ENCODE measurements at places on chromosomes 11 and 22.

- DNase-seq, result no peak
Measured at GRCh38 chr11:120613264-120614226, 102.0 kb downstream of the GRIK4 start.

DNA sequence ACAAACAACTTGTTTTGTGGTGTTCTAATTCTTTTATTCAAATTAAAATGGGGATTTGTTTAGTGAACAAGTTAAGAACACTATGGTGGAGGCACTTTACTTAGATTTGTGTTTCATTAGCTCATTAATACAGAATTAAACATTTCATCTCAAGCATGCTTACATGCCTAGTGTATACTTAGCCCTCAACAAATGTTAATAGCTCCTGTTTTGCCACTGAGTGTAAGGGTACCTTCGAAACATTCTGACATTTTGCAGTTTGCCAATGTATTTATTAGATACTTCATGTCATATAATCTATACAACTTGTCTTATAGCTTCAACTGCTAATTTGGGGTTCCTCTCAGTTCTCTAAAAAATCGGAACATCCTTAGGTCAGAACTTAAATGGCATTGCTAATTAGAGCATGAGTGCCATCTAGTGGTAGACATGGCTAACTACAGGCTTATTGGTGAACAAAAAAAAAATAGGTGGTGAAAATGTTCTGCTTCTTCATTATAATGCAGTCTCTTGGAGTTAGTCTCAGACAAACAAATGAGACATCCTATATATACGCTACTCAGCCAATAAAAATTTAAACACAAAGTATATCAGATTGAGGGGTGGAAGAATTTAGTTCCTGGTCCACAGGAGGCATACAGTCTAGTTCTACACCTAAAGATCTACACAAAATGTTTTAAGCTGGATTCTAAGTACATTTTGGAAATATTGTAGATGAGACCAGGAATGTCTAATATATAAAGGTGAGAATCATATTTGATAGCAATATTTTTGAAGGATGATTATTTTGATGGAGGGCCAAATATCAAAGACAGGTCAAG lies 4.9 kb upstream of the CNTN5 start:
- DNase-seq, result no peak

DNA sequence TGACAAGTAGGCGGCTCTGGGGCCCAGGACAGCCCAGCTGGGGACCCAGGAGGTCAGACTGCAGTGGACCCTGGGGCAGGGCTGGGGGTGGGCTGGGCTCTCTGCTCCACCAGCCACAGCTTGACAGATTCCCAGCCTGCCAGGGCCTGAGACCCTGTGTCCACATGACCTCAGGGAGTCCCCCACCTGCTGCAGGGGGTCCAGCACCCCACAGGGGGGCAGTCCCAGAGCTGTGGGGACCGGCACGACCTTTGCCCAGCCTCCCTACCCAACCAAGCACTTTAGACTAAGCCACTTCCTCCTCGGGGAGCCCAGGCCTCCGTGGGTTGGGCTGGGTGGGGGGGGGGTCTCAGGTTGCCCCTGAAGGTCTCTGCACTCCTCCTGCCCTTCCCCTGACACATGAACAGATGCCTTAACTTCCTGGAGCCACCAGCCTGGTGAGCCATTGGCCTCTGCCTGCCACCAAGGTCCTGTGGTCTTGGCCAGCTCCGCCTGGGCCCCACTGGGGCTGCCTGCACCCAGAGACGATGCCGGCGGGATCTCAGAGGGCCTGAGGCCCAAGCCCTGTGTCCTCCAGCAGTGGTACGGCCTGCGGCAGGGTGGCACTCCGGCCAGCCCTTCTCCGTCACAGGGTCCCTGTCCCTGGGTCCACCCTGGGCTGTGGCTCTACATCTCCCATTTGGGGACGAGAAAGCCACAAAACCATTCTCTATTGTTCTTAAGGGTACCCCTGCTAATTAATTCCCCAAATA lies 3.4 kb downstream of the CCDC188 start:
- no peak for DNase-seq

GRCh38 chr11:29389793-29390192 lies 627.0 kb downstream of the KCNA4 start:
- DNase-seq, result no peak

DNA sequence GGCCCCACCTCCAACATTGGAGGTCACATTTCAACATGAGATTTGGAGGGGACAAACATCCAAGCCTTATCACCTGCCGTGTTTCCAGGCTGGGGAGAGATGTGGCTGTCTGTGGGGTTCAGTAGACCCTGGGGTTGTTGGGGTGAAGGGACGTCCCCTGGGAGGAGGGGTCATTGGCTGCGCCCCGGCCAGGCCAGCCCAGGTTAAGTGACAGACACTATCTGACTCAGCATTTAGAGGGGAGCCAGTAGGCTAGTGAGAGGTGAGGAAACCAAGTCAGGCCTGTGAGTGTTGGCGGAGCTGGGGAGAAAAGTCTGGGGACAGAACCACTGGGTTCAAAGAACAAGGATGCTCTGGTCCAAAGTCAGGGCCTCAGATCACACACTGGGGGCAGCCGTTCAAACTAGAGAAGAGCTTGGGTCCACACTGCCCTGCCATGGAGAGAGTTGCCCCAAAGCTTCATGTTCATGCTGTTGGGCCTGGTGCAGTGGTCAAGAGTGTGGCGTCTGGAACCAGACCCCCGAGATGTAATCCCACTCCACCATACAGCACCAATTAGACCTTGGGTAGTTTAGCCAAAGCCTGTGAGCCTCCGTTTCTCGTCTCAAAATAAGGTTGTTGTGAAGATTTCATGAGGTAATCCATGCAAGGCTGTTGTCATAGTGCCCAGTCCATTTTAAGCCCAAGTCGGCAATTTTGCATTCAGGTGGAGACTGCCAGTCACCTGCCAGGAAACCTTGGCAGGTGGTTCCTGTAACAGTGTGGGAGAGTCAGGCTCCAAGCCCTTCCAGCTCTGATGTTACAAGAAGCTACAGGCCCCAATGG lies 1289.6 kb downstream of the TBC1D22A start:
- DNase-seq, result no peak

- DNase-seq, result no peak
Measured at GRCh38 chr11:62974848-62975522, 9.8 kb downstream of the SLC22A6 start.

DNA sequence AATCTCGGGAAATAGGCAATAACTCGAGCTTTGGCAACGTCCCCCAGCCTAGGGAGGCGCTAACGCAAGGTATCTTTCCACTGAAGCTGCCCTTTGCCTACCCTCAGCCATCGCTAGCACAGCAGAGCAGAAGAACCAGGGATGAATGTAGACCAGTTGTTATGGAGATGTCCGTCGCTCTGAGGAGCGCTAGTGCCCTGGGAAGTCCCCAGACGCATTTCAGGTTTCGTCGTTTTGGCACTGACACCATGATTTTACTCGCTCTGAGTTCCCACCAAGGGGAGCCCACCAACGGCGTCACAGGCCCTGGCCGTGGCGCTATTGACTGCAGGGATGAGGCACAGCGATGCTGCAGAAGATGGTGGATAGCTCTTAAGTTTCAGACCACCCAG lies 22.7 kb upstream of the BDNF start:
- DNase-seq, result no peak

DNA sequence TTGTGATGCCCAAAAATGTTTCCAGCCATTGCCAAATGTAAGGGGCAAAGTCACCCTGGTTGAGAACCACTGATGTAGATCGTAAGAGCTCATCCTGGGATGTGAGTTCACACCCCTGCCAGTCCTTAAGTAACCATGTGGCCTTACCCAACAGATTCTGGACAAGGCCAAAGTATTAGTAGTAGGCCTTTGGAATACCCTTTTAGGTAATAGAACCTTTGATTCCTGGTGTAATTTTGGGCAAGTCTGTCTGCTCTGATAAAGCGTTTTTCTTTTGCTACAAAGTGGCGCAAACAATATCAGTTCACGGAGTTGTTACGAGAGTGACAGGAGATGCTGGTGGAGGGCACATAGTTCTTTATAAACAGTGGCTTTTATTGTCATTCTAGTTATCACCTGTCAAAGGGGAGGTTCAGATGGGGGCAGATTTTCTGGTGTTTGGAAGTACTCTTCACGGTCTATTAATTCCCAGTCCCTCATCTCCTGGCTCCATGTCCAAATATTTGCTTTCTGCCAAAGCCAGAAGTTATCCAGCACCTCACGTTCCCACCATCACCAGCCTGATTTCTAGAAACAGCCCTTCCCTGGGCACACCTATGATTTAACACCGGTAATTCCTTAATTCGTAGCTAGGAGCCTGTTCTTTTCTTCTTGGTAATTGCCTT lies 73.8 kb upstream of the CRYBB3 start:
- no peak for DNase-seq

DNA sequence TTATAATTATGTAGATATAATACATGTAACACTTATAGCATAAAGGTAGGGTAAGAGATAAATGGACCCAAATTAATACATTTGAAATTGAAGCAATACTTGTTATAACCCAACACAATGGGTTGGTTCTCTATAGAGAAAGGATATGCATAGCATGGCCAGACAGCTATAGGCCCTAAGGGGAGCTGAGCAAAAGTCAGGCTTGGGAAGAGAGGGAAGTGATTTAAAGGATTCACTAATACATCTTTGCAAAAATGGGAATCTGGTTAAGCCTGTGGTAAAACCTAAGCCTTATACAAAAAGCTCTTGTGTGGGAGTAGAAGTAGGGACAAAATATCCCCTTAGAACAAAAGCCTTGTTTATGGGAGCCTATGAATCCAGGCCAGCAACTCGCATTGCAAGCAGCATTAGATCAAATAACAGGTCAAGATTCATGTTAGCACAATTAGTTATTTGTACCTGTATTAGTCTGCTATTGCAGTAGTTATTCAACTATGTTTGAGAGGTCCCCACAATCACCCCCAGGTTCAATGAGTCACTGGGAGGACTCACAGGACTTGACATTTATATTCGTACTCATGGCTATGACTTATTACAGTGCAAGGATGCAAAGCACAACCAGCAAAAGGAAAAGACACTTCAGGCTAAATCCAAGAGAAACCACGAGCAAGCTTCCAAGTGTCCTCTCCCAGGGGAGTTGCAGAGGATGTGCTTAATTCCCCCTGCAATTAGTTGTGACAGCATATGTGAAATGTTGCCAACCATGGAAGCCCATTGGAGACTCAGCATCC lies 144.7 kb upstream of the LMO1 start:
- DNase-seq, result no peak

- no peak for DNase-seq
Measured at GRCh38 chr11:111761036-111761435, 5.2 kb downstream of the PPP2R1B start.

- no peak for DNase-seq
Measured at GRCh38 chr11:116778556-116778955, 5.8 kb upstream of the BUD13 start.

DNA sequence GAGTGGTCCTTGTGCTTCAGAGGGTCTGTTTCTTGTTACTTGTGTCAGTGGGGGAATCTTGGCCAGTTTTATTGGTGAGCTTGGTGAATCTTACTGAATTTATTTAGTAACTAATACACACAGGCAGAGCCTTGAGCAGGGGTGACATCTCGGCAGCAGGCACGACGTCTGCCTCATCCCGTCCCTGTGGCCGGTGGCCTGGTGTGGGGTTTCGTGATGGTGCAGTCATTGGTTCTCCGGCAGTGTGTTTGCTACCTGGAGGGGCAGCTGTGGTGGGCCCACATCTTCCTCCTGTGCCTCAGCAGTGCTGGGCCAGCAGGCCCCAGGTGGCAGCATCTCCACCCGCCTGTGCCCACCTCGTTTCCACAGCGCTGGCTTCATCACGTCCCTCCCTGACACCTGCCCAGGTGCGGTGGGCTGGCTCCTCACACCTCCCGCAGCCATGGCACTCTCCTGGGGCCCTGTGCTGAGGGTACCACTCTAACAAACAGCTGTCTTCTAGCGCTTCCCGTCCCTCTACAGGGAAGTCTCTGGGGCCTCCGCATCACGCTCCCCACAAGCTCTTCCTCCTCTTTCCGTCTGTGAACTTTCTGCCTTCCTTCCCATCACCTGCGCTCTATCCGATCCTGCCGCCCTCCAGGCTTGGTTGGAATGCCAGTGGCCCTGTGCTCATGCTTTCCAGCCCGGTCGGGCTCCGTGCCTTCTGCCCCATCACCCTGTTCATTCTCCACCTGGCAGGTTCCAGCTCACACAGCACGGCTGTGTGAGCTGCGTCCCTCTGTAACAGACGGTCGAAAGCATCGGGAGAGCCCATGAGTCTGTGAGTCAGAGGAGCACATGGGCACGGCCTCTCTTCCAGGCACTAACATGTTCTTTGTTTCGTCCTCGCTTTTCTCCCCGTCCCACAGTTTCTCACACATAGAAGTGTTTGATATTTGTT lies 203.4 kb downstream of the TBC1D22A start:
- DNase-seq, result no peak

DNA sequence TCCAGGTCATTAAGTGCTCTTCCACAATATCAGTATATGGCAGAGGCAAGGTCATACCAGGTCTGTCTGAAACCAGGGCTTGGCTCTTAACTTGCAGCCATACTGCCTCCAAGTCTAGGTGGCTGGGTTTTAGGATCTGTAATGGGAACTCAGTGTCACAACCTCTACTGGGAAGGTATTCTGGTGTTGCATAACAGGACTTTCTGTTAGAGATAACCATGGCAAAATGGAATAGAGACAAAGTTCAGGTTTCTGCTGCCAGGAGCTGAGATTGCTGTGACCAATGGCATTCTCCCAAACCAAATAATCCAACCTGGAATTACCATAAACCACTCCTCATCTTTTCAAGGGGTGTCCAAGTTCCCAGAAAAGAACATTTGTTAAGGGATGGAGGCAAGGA lies 6.8 kb upstream of the SAA1 start:
- DNase-seq, result no peak

GRCh38 chr22:27836181-27836580 lies 34.6 kb upstream of the MN1 start:
- no peak for DNase-seq

DNA sequence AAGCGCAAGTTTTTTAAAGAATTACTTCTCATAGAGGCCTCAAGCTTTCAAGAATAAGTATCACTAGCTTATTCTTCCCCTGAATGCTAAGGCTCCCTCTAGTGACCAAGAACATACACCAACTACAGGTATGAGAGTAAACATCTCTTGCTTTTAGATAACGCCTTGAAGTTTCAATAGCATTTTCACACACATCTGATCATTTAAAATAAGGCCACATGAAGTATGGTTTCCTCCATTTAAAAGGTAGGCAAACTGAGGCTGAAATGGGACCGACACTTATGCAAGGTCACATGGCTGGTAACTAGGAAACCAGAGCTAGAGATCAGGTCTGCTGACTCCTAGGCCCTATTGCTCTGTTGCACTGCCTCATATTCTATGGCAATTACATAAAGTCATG lies 66.5 kb downstream of the CCDC34 start:
- DNase-seq, result no peak

DNA sequence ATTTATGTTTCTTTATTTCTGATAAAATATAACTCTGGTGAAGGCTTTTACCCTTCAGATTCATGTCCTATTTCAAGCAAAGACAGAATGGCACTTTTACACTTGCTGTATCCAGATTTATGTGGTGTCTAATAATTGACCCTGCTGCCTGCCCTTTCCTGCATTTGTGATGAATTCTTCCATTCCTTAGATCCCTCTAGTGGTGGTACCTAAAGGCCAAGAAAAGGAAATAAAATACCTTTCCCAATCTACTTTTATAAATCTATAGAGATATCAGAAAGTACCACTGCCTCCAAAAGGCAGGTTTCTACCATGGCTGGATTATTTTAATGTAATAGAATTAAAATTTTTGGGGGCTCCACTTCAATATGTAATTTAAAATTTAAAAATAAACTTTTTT lies 34.2 kb downstream of the CCDC81 start:
- no peak for DNase-seq

GRCh38 chr11:65898656-65899355 lies 1.4 kb downstream of the FOSL1 start:
- no peak for DNase-seq

GRCh38 chr22:25482868-25483639 lies 81.4 kb upstream of the GRK3 start:
- DNase-seq, result no peak

- DNase-seq, result no peak
Measured at GRCh38 chr22:45670981-45671782, 452 bp upstream of the ATXN10 start.

Data from activated CD4-positive, alpha-beta T cell treated with anti-CD3 and anti-CD28 coated beads for 24 hours (primary cell).